ENCODE measurements at places on chromosomes 16 and 17. TPM values are rescaled to one million over a fixed set of nuclear protein-coding genes. Genes with fewer than 3 reads are reported as not detected.

Gene IL21R
- total RNA-seq, result 0.22 TPM

Gene PRAC2
- total RNA-seq, result 7.9 TPM

Gene FAM117A
- 15.7 TPM for total RNA-seq

Gene TIGD7
- 6.9 TPM for total RNA-seq

Gene CA10
- 0.29 TPM for total RNA-seq

Gene TP53TG3E
- total RNA-seq, result not detected

Gene RDM1
- total RNA-seq, result 3.4 TPM

Gene PABPN1L
- total RNA-seq, result 0.40 TPM

GRCh38 chr16:89018282-89019158 is 41.5 kb upstream of the CBFA2T3 start:
- DNase-seq, result no peak

DNA sequence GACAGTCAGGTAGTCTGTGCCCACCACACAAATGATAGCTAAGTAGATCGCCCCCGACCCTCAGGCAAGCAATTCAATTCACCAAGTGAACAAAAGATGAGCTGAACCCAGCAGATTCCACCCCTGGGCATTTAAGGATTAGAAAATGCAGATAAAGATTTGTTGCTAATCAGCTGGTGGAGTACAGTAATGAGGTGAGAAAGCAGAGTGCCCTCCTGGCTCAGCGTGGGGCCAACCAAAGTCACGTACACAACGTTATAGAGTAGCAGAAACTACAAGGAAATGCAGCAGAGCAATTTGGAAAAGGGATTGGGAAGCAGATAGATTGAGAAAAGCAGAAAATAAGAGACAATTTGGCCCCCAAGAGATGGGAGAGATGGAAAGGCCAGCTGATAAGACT is 91.2 kb downstream of the SOX9 start:
- no peak for DNase-seq

GRCh38 chr16:49698931-49699840 is 156.7 kb downstream of the ZNF423 start:
- DNase-seq, result no peak

- DNase-seq, result no peak
Observed at GRCh38 chr16:77599793-77600415, 122.4 kb upstream of the NUDT7 start.

GRCh38 chr16:75097941-75098901 is 18.4 kb downstream of the LDHD start:
- DNase-seq, result no peak

DNA sequence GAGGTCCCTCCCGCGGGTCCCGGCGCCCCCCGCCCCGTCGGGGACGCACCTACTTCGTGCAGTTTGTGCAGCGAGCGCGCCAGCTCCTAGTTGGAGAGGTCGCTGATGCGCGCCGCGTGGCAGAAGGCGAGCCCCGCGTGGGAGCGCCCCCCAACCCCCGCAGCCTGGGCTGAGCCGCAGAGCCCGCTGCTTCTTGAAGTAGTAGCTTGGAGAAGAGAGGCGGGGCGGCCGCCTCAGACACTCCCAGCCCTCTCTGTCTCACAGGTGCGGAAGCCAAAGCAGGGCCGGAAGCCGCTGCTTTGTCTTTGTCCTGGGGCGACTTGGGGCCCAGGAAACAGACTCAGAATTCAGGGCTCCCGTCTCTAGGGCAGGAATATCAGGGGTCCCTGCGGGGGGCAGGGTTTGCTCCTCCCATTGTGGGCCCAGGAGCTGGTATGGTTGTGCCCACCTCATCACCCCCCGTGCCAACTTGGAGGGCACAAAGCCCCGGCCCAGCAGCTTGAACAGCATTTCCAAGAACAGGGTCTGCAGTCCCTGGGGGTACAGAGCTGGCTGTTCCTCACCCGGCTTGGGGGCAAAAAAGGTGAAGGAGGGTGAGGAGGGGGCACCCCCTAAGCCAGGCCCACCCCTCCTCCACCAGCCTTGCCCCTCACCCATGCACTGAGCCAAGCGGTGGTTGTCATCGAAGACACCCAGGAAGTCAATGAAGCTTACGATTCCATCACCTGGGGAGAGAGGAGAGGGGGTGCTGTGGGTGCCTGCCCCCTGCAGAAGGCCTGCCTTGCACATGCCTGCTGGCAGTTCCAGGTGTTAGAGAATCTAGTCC is 13.5 kb downstream of the SPATA32 start:
- DNase-seq, result peak; percentile 71

DNA sequence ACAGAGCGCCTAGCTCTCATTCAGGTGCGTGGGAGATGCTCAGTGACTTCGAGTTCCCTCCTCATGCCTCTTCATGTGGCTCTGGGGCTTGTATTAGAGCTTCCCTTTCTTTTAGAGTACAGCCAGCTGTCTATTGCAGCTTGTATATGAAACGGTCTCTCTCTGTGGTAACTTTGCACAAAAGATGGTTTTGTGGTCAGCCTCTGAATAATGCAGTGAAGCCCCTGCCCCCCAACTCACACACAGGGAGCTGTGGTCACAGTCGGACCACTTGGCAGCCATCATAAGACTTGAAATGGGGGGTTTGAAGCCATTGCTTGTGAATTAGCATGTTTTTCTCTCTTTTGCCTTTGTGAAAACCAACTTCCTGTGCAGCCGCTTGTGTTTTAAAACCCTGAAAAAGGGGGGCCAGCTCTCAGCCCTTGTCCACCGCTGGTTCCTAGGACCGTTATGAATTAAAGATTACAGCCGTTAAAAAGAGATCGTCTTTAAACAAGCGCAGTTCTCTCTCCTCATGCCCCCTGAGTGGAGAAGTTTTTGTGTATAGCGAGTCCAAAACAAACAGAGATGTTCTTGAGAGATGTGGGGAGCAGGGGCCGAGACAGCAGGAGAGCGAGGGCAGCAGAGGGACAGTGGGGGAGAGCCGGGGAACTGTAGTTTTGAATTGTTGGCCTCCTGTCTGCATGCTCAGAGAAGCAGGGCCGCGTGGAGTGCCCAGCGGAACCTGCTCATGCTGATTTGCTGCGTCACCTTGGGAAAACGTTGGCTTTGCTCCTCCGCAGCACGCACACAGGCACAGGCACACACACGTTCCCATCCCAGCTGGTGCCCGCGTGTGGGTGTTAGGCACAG is 199.0 kb downstream of the MSI2 start:
- DNase-seq, result no peak

DNA sequence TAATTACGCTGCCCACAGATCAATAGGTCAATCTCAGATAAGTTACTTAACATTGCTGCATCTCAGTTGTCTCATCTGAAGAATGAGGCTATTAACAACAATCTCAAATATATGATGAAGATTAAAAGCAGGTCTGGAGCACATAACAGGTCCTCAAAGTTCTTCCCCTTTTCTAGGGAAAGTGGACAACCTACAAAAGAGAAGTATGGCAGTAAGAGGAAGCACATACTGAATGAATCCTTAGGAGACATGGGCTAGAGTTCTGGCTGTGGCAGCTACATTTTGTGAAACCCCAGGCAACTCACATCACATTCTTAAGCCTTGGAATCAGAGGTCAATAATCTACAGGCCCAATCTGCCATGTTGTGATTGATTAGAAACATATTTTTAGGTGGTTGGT is 180.6 kb downstream of the PCTP start:
- DNase-seq, result no peak

DNA sequence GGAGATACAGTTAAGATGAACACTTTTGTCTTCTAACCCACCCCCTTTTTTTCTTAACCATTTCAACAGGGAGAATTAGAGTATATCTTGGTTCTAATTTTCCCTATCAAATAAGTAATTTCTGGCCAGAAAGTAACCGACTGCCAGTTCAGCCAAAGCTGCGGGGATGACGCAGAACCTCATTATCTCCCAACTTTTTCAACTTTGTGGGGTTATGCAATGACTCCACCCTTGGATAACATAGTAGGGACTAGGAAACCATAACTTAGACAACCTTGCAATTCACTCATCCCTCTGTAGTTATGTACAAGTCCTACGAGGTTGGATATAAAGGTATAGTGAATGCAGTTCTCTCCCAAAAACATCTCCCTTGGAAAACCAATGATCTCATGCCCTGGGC is 184.0 kb downstream of the ZNF18 start:
- DNase-seq, result no peak

- DNase-seq, result no peak
Observed at GRCh38 chr17:75144816-75145512, 9.3 kb downstream of the JPT1 start.

DNA sequence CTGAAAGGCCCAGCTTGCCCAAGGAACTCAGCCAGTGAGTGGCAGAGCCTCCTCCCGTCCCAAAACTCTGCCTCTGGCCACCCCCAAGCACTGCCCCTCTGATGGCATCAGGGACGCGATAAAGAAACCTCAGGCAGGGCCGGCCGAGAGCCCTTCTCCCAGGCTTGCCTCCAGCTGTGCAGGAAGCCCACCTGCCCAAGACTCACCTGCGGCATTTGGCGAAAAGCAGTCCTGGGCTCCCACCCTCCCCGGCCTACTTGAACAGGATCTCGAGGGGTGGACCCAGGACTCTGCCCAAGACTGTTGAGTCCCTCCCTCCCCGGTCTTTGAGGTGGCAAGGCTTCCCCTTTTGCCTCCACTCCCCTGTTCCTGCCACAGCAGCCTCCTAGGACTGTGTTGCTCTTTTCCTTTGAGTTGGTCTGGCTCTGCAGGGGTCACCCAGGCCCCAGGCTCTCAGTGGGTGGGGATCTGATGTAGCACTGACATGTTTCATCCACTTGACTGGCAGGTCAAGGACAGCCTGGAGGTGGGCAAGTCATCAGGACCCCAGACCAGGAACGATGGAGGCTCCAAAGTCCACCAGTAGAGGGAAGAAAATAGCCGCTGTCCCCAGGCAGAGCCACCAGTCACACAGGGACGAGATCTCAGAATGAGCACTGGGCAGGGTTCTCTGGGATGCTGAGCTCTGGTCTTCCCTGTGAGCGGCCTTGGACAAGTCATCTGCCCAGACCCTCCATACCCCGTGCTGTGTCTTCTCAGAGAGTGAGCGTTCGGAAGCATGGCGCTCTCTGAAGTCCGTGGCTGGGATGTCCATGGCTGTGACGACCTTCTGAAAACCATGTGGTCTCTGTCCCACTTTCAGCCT is 111.0 kb upstream of the TNRC6C start:
- DNase-seq, result no peak

DNA sequence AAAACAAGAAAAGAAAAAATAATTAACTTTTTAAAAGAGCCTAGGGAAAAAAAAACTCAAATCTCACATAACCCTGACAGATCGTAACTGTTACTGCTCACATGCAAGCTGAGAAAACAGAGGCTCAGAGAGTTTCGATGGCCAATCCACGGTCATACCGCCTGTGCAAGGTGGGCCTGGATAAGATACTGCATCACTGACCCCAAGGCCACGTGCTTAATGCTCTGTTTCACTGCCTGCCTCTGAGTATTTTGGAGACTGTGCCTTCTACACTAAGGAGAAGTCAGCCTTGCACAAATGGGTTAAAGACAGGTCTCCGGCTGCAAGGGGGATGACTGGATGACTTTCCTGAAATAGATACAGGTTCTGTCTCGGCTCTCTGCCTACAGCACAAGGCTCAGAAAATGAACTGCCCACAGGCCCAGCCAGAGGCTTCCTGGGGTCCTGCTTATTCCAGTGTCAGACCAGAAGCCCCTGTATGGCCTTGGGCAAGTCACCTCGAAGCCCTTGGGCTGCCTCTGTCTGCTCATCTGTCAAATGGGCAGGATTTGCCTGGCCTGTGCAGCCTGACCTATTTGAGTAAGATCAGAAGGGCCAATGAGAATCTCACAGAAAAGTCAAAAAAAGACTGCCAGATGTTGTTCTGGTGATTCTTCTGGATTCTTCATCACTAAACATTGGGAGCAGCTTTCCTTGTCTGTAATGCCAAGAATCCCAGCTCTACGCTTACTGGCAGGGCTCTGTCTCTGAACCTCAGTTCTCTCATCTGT is 25.8 kb downstream of the CNGB1 start:
- DNase-seq, result no peak

DNA sequence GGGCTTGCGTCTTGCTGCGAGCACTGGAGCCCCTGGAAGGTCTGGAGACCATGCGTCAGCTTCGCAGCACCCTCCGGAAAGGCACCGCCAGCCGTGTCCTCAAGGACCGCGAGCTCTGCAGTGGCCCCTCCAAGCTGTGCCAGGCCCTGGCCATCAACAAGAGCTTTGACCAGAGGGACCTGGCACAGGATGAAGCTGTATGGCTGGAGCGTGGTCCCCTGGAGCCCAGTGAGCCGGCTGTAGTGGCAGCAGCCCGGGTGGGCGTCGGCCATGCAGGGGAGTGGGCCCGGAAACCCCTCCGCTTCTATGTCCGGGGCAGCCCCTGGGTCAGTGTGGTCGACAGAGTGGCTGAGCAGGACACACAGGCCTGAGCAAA is 7.4 kb downstream of the MPG start:
- DNase-seq, result no peak

DNA sequence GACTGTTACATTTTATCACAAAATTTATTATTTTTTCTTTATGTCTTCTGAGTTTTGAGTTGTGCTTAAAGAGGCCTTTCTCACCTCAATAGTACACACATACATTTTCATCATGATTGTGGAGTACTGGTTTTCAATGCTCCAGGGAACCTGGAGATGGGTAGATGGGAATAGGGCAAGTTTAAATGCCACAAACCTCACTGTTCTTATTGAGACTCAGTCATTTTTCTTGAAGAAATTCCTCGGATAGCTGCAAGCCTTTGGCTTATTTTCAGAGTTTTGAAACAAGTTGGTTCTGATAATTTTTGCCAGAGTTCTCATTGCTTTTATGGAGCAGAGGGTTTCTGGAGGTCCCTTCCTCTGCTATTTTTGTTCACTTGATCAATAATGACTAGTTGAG is 34.9 kb downstream of the EFCAB13 start:
- DNase-seq, result no peak

- no peak for DNase-seq
Observed at GRCh38 chr16:31477220-31478216, 5.4 kb upstream of the SLC5A2 start.

- DNase-seq, result peak; percentile 25
Observed at GRCh38 chr16:16042076-16042475, 92.7 kb downstream of the ABCC1 start.

DNA sequence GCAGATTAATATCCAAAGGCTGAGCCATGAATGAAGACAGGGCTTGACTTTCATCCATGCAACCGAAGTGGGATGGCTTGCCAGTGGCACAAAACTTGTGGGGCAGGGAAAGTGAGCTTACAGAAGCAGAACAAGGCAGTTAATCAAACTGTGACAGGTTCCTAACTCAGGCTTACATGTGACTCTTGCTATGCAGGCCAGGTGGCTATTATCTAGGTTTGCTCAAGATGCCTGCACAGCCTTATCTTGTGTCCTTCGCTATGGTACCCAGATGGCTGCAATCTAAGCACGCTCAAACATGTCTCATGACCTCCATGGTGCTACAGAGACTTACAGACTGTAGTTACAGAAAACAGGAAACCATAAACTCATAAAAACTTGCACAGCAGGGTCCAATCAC is 8.6 kb upstream of the DNAH9 start:
- no peak for DNase-seq

DNA sequence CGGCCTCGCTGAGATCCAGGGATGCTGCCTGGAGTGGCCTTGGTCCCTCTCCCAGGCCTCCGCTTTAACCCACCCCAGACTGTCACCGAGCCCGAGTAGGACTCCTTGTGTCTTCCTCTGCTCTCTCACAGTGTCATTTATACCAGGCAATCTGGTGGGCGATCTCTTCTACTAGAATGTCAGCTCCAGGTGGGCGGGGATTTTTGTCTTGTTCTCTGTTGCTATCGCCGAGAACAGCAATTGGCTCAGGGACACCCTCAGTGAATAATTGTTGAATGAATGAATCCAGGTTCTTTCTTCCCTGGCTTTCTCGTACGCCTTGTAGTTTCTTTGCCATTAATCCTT is 591 bp downstream of the DHX38 start:
- DNase-seq, result no peak

GRCh38 chr16:89565506-89566372 is 5.3 kb downstream of the RPL13 start:
- no peak for DNase-seq

- DNase-seq, result no peak
Observed at GRCh38 chr16:69814078-69814477, 51.9 kb downstream of the WWP2 start.

- DNase-seq, result peak; percentile 91
Observed at GRCh38 chr17:75633486-75634375, 497 bp downstream of the SMIM5 start.

All from mesothelial cell of epicardium (in vitro differentiated cells).